ENCODE measurements at places on chromosomes 11 and 22. TPM values are rescaled to one million over a fixed set of nuclear protein-coding genes. Genes with fewer than 3 reads are reported as not detected.
A peak's percentile ranks its signal among the peaks of the same experiment; 100 is the strongest.

- DNase-seq = no peak
Observed at GRCh38 chr22:35401863-35402262, 1.9 kb downstream of the MCM5 start.

DNA sequence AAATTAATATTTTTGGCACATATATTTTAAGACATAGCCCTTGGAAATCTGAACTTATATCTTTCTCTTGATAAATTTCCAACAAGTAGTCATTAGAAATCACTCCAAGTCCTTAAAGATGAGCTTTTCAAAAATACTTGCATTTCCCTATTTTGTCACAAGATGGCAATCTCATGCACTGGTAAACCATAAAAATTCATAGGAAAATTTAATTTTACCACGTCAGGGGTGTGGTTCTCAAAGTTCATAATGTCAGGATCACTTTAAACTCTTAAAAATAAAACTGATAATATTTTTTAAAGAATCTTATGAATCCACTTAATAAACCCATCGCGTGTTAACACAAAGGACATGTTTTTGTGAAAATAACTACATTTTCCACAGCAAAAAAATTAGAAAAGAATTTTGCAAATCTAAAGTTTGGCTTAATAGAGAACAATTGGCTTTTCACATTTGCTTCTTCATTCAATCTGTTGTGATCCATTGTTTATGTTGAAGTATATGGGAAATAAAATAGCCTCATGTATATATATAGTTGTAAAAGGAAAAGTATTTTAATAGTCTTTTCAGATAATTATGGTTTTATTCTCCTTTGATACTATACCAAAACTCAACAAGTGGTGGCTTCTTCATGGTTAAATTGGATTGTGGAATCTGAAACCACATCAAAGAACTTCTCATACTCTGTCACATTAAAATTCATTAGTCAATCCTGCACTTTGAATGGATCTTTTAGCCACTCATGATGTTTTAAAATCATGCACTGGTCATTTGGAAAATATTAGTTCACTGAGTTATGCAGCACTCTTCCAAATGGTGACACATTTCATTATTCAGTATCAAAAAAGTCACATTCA lies 169.1 kb downstream of the CADM1 start:
- peak; percentile 42 for DNase-seq

- no peak for DNase-seq
Observed at GRCh38 chr11:128690665-128691101, 3.2 kb upstream of the FLI1 start.

- DNase-seq = no peak
Observed at GRCh38 chr11:19368726-19369375, 128.1 kb upstream of the E2F8 start.

DNA sequence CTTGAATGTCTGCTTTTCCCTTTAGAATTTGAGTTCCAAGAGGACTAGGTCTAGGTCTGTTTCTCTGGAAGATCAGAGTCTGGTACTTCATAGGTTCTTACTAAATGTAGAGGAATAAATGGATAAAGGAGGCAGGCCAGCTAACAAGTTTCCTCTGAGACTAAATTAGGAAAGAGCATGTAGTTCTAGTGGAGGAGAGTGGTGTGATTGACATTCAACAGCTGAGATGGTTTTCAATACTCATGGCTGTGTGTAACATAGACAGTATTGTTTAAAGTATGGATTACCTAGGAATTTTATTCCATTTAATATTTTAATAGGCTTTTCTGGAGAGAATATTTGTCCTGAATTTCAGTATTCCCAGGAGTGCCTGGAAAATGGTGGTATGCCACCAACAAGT lies 364.7 kb downstream of the METTL15 start:
- DNase-seq = no peak

The ACRV1 gene
- not detected for polyA plus RNA-seq

The ARHGAP32 gene
- polyA plus RNA-seq = 17.2 TPM

The CCDC87 gene
- 0.21 TPM for polyA plus RNA-seq

The ACER3 gene
- polyA plus RNA-seq = 9.5 TPM

Measured in small intestine (tissue), 16 donors.